ENCODE measurements at places on chromosomes 5 and 9.

DNA sequence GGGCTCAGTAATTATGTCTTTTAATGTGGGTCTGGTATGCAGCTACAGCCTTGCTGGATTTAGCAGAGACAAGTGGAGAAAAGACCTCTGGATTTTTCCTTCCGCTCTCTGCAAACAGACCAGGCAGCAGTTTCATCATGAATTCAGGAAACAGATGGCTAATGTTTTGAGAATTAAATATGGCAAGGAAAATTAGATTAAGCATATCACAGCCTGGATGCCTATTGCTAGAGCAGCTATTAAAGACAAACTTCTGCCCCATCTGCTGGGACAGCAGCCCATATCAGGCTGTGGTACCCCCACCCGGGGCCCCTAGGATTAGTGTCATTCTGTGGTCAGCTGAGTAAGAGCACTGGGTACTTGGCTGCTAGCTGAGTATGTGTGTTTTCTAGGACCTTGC lies 6.2 kb downstream of the SKP2 start:
- no peak for DNase-seq

GRCh38 chr5:35134278-35135030 lies 86.7 kb upstream of the AGXT2 start:
- no peak for DNase-seq

DNA sequence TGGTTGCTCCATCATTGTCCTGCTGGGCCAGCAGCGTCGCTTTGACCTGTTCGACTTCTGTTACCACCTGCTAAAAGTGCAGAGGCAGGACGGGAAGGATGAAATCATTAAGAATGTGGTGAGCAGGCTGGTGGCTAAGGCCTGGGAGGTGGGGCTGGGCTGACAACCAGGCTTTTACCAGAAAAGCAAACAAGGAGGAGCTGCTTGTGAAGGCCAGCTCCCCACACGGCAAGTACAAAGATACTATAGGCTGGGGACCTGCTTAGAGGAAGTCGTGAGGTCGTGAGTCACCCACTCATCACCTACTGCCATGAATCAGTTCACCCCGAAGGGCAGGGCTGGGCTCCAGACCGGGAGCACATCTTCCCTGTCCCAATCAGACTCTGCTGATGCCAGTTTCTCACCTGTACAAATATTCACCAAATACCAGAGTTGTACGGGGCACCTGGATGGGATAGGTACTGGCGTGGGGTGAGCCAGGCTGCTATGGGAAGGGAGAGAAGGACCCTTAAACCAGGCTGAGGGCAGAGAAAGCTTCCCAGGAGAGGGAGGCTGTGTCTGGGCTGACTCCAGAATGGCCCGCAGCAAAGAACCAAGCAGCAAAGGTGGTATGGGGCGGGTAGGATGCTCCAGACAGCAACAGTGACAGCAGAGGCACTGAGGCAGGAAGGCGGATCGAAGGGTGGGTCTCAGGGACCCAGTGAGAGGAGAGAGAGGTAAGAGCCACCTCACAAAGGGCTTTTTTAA lies 69.3 kb upstream of the NIPAL4 start:
- DNase-seq, result peak; percentile 44

DNA sequence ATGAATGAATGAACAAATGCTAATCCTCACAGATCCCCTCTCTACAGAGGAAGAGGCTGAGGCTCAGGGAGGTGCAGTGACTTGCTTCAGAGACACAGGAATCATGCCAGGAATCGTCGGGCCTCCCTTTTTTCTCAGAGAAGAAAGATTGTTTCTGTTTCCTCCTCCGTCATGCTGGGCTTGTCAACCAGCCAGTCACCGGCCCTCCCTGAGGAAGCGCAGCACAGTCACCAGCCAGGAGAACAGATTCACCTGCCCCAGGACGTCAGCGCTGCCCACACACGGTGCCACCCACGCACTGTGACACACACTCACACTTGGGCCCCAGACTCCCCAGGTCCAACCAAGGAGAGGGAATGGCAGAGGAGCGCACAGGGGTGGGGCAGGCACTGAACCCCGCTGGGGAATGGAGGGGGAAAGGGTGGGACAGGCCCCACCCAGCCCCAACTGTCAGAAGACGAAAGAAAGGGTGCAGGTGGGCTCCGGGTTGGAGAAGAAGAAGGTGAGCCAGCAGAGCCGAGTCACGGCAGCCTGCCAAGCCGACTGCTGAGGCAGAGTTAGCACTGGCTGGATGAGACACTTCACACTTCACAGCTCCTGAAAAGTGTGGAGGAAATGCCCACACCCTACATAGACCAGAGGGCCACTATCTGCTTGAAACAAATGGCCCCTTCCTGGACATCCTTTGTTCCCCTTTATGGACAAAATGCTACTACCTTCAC lies 13.8 kb upstream of the ERGIC1 start:
- DNase-seq, result no peak

DNA sequence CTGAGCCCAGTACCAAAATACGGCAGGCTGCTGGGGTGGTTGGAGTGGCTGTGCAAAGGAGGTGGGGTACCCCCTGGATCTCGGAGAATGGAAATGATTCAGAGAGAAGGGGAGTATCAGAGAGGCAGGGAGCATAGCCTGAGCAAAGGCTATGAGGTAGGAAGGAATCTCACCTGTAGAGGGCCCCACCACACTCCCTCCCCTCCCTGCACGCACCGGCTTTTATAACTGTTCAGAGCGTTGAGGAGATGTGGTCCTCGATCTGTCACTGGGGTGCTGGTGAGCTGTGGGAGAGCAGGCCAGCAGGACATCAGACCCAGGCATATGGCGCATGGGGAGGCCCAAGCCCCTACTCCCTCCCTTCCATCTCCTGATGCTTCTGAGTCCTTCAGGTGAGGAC lies 13.2 kb downstream of the PHF19 start:
- no peak for DNase-seq

All from CD4-positive, alpha-beta T cell treated with Interleukin-6 at 100 ng/mL for 8 hours (primary cell).